ENCODE measurements at places on chromosomes 12 and 14.
A peak's percentile ranks its signal among the peaks of the same experiment; 100 is the strongest.

DNA sequence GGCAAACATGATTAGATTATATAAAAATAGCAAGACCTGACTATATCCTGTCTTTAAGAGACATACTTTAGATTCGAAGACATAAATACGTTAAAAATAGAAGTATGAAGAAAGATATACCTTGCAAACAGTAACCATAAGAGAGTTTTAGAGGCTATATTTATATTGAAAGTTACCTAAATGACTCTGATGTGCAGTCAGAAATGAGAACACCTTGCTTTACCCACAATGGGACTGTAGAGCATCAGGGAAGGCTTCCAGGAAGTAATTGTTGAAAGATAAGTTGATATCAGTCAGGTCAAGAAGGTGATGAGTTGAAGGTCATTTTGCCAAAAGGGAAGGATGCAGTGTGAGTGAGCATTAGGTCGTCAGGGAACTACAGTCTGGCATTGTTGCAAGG, 110.2 kb downstream of the NEDD1 start:
- DNase-seq, result no peak

DNA sequence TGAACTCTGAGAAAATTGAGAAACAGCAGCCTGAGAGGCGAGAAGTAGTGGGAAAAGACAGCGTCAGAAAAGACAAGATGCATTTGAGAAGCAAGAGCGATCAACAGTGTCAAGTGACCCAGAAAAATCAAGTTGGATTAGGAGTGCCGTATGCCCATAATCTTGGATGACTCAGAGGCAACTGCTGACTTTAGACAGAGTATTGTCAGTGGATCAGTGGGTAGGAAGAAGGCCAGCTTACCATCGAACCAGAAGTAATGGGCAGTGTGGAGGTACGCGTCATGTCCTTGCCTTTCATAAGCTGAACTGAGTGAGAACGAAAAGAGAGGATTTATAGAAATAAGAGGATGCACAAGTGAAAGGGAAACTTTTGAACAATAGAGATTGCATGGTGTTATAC, 151.0 kb upstream of the NAV3 start:
- DNase-seq, result peak; percentile 23

DNA sequence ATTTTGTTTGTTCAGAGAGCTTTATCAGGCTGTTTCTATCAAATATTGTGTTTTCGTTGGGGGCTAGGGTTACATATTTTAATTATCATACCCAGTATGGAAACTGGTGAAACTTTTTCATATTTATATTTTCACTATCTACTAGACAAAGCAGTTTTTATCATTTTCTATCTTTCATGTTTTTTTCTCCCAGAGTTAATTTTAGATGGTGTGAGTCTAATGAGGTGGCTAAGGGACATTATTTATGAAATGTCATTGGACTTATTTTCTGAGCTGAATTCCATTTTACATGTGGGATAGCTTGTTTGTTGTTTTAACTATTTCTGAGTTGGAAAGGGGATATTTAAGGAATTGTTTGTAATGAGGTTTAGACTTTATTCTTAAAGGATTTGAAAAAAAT, 100.3 kb downstream of the TMTC2 start:
- DNase-seq, result no peak

GRCh38 chr14:92677087-92677668, 71.2 kb downstream of the LGMN start:
- DNase-seq, result no peak

GRCh38 chr12:12958886-12959285, 6.9 kb upstream of the GPRC5D start:
- no peak for DNase-seq

GRCh38 chr12:129871991-129872972, 31.5 kb downstream of the TMEM132D start:
- no peak for DNase-seq

Measured in fibroblast of lung (primary cell).